T follicular helper cell (primary cell): ENCODE measurements at places on chromosomes 11 and 22.

GRCh38 chr22:43171019-43171491 is 15.9 kb downstream of the TTLL12 start:
- no peak for DNase-seq

GRCh38 chr11:134554861-134555260 is 142.8 kb upstream of the B3GAT1 start:
- DNase-seq, result no peak

- DNase-seq, result peak; percentile 71
Observed at GRCh38 chr11:62593434-62594044, 2.2 kb upstream of the TUT1 start.

- no peak for DNase-seq
Observed at GRCh38 chr22:22697377-22698117, 53.1 kb downstream of the GGTLC2 start.

- no peak for DNase-seq
Observed at GRCh38 chr22:27825174-27825573, 23.6 kb upstream of the MN1 start.

DNA sequence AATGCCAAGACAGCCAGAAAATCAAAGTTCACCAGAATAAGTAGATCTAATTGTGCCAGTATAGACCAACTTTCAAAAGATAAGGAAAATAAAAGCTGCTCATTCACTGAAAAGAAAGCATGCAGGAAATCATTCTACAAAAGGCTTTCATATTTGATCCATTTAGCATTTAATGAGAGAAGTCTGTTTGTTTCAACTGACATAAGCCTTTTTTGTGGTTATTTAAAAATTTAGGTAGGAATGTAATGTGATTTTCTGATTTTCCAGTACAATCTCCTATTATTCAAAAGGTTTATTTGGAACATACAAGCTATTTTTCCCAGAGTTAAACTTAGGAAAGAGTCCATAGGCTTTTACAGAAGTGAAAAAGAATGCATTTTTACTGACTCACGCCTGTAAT is 92.7 kb downstream of the SBF2 start:
- no peak for DNase-seq

- no peak for DNase-seq
Observed at GRCh38 chr11:17686231-17686980, 33.0 kb upstream of the MYOD1 start.

DNA sequence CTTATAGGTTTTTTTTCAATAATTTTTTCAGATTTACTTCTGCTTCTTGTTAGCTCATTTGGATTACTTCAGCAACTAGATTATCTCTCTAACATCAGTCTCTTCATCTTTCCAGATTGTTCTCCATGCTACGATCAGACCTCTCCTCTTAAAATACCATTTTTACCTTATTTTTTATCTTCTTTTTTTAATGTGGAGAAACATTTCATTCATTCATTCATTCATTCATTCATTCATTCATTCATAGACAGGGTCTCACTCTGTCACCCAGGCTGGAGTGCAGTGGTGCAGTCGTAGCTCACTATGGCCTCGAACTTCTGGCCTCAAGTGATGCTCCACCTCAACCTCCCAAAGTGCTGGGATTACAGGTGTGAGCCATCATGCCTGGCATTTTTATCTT is 189.4 kb downstream of the UVRAG start:
- DNase-seq, result no peak

GRCh38 chr11:78156127-78156844 is 16.9 kb upstream of the ALG8 start:
- DNase-seq, result no peak

- no peak for DNase-seq
Observed at GRCh38 chr11:78995171-78995570, 420.5 kb upstream of the NARS2 start.

- no peak for DNase-seq
Observed at GRCh38 chr22:41846268-41846987, 13.5 kb downstream of the SREBF2 start.

DNA sequence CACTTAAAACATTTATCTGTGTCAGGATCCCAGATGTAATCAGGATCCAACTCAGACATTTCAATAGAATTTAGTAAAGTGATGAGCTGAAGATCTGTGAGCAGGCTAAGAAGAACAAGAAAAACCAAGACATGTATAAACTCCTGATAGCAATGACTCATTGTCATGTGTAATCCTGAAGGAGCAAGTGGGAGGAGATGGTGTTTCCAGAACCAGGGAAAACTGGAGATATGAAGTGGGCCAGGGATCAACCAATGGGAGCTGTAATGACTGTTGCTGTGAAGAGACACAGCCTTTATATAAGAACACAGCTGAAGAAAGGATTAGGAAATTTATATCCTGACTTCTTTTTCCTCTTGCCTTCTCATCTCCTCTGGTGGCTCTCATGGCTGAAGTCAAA is 682.5 kb upstream of the ARHGAP42 start:
- DNase-seq, result no peak

DNA sequence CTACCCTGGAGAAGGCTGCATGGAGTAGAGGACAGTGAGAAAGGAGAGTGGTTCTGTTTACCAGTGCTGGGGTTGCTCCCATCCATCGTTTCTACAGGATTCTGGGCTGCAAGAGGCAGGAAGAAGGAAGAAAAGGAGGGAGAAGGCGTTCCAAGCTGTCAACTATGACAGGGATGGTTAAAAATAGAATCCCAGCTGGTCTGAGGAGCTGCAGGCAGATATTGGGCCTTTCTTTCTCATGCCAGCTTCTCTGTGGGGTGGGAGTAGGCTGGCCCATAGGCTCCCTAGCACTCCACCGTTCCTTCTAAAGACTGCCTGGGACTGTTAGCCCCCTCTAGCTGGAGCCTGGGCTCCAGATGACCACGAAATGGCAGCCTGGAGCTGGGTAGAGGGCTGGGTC is 13.6 kb downstream of the CCKBR start:
- no peak for DNase-seq

- DNase-seq, result no peak
Observed at GRCh38 chr11:13525257-13525656, 29.5 kb upstream of the PTH start.

DNA sequence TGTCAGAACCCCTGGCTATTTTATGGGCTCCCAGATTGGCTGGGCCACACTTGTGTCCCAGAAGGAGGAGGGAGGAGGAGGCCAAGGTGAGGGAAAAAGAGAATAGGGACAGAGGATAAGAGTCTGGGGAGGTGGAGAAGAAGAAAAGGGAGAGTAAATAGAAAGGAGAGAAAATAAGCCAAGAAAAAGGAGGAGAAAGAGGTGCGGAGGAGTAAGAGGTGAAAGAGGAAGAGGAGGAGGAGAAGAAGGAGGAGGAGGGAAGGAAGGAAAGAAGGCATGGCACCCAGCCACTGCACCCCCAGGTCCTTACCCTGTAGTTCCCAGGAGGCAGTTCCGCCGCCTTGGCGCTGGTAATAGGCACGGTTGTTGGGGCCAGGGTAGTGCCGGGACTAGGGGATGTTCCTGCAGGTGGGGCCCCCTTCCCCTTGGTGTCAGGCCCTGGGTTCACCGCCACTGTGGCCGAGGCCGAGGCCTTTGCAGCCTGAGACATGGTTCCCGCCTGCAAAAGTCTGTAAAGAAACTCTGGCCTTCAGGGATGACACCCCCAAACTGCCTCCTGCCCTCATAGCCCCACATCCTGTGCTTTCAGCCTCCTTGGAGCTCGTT is 1.9 kb downstream of the CRYBB1 start:
- no peak for DNase-seq

DNA sequence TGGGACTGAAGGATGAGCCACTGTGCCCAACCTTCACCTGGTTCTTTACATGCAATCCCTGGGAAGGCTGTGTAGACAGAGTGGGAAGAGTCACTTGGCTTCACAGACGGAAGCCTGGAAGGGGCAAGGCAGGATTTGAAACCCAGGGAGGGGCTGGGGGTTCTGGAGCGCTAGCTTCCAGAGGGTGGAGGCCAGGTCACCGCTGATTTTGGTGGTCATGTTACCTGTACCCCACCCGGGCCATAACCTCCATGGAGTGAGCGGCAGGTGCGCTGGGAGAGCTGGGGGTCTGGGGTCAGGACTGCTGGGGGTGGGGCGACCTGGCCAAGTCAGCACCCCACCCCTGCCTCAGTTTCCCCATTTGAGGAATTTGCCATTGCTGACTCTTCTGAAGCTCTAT is 38.3 kb downstream of the PDGFB start:
- DNase-seq, result no peak

GRCh38 chr22:29658176-29658575 is 54.7 kb downstream of the NF2 start:
- DNase-seq, result no peak

GRCh38 chr11:62461740-62462507 is 43.1 kb downstream of the SCGB1A1 start:
- no peak for DNase-seq

DNA sequence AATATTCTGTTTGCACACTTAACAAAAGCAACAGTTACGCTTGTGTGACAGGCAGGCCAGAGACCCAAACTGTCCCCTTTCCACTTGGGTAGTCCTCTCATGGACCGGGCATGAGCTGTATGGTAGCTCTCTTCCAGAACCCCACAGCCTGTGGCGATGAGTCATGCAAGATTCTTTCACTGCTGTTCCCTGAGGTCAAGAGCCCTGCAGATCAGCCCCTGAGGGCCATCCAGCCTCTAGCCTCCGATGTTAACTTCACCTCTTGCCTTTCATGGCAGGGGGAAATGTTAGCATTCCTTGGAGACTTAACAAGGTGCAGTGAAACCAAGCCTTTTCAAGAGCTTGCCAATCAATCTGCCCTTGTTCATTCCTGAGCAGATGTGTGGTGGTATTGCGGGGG is 63.2 kb upstream of the DEUP1 start:
- no peak for DNase-seq

DNA sequence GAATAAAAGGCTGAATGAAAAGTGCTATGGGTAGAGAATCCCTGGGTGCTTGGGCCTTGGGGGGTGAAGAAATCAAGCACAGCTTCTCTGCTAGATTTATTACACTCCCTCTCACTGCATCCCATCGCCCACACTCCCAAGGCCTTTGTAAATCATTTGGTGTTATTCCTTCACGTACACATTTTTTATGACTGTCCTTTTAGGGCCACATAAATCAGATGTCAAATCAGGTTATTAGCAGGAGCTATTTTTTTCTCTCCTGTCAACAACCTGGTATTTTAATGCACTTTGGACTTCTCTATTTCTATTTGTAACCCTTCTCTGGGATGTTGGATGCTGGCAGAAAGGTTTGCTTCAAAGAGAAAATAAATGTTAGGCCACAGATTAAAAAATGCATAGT is 408.8 kb downstream of the INSC start:
- no peak for DNase-seq

GRCh38 chr11:76526878-76527277 is 82.1 kb downstream of the EMSY start:
- no peak for DNase-seq

DNA sequence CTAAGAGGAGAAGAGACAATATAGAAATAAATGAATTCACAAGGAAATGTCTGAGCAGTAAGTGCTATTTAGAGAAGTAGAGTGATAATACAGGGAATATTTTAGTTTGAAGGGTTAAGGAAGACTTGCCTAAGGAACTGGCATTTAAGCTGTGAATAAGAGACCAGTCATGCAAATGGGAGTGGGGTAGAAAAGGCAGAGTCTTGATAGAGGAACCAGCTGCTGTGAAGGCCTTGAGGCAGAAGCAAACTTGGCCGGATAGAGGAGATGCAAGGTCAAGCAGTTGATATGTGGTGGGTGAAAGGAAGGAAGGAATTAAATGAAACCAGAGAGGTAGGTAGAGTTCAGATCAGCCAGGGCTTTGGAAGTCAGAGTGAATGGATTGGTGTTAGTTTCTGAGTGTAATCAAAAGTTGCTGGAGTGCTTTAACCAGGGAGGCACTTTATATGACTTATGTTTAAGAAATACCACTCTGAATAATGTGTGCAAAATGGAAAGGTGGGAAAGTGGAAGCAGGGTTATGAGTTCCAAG is 198.4 kb upstream of the SESN3 start:
- no peak for DNase-seq

- DNase-seq, result no peak
Observed at GRCh38 chr11:45457649-45458048, 171.5 kb upstream of the SYT13 start.

DNA sequence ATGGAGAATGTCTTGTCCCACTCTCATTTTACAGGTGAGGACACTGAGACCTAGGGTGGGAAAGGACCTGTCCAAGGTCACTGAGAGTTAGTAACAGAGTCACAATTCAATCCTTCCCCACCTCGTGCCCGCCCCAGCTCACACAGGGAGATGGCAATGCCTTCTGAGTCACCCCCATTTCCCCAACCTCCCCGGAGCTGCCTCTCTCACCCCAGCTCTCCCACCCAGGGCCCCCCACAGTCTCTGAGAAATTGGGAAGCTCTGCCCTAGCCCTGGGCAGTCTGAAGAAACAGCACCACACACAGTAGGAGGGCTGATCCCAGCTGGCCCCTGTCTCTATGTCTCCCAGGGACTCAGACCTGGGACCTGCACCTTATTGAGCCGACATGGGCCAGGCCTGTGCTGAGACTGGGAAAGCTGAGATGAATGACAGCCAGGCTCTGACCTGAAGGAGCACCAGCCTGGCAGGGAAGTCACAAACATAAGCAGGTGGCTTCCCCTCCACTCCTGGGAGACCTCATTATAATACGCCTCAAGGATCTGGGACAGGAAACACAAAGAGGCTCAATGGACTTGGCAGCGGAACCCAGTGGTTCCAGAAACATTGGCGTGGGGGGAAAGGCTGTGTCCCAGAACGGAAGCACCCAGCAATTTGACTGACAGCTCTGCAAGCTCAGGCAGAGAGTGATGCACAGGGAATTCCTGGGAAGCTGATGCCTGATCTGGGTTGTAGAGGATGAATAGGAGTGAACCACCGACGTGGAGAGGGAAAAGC is 51.0 kb downstream of the CD6 start:
- no peak for DNase-seq

DNA sequence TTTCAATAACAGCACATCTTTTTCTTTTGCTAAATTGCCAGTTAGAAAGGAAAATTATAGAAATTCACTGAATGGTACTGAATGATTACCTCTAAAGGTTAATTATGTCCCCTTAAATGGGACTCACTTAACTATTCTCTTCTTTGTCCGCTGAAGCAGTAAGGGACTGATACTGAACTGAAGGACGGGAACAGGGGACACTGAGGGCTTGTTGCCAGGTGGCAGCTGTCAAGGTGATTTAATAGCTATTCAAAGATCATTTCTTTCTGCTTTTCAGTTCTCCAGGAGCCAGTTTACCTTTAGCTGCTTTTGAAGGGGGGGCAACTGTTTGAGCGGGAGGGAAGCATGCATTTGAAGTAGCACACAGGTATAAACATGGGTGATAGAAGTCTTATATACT is 325.4 kb upstream of the CCDC90B start:
- DNase-seq, result no peak

- no peak for DNase-seq
Observed at GRCh38 chr22:26501996-26502395, 10.3 kb downstream of the TFIP11 start.

GRCh38 chr11:14673824-14674405 is 30.3 kb downstream of the PDE3B start:
- no peak for DNase-seq

- DNase-seq, result no peak
Observed at GRCh38 chr11:87127101-87127500, 89.4 kb downstream of the TMEM135 start.

GRCh38 chr11:126115816-126116331 is 53.2 kb upstream of the CDON start:
- no peak for DNase-seq
